DMS153 (cell line): ENCODE measurements at places on chromosomes 5 and 9.

DNA sequence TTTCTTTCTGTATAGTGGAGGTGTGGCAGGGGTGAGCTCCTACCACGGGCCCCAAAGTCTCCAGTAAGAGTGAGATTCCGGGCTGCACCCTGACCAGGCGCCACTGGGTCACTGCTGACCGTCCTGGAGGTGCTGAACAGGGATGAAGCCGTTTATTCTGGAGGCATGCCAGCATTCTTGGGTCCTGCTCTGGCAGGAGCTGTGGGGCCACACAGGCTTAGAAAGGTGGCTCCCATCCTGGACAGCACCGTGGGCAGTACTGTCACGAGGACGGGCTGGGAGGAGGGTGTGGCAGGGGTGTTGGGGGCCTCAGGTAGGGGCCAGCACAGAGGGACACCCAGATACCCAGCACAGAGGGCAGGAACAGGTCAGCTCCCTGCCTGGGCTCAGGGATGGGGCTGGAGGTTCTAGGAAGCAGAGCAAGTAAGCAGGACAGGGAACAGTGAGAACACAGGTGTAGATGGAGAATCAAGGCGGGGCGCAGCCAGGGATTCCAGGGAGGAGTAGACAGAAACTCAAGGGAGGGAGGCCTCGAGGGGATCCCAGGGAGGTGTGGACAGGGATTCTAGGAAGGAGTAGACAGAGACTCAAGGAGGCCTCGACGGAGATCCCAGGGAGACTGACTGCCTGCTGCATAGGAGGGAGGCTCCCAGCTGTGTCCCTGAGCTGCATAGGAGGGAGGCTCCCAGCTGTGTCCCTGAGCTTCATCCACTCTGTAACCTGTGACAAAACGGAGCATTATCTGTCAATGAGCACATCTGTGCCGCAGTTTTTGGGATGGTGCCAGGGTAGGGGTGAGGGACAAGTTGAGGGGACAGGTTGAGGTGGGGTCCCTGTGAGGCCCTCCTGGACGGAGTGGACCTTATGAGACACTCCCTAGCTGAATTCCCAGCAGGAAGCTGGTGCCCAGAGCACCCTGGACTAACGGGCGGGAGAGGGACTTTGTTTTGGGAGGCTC, 1.1 kb upstream of the PLEKHG4B start:
- no peak for DNase-seq

DNA sequence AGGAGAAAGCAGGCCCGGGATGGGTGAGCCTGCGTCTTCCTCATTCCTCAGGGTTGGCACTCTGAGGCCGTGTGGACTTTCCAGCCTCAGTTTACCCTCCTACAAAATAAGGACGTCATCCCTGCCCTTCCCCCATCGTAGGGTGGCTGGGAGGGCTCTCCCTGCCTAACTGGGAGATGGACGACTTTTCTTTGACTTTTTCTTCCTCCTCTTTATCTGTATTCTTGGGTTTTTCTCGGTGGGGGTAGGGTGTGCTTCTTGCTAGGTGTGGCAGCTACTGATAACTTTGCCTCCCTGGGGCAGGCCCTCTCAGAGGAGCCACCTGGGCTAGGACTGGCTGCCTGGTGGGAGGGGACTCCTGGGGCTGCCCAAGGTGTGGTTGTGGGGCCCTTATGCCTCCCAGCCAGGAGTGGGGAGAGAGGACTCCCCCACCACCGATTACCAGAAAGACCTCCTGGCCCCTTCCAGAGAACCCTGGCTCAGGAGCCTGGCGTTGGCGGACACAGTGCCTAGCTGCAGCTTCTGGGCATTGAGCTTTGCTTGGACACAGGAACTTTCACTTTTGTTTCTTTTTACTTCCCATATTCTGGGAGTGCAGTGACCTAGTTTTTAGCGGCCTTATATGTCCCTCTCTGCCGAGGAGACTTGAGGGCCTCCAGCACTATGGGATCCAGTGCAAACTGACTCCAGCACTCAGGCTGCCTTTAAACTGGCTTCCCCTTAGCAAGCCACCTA, 6.1 kb downstream of the GLIPR2 start:
- DNase-seq: no peak

DNA sequence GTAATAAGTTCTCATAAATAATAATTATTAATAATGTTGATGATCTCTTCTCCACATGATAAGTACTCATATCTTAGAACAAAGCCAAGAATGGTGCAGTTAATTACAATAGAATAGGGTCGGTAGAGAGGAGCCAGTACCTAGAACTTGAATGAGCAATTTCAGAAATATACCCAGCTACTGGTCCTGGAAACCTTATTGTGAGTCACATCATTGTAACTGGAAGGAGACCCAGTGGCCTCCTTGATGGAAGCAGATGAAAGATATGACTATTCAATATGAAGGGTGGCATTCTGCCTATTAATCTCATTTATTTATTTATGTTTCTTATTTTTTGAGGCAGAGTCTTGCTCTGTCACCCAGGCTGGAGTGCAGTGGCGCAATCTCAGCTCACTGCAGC, 37.7 kb upstream of the SHOC1 start:
- no peak for DNase-seq

DNA sequence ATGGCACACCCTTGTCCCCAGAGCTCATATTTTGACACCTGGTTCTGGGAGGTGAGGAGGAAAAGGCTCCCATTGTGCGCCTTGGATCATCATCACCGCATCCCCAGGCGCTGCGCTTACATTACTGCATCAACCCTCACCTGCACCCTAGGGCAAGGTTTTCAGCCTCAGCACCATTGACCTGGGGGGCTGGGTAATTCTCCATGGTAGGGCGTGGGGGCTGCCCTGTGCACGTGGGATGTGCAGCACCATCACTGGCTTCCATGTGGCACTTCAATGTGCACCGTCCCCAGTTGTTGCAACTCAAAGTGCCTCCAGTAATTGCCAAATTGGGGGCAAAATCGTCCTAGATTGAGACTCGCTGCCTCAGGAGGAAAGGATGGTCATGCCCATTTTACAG, 83.6 kb downstream of the NTNG2 start:
- DNase-seq: no peak

- DNase-seq: peak; percentile 0
Observed at GRCh38 chr5:154610321-154611154, 132.5 kb upstream of the HAND1 start.

DNA sequence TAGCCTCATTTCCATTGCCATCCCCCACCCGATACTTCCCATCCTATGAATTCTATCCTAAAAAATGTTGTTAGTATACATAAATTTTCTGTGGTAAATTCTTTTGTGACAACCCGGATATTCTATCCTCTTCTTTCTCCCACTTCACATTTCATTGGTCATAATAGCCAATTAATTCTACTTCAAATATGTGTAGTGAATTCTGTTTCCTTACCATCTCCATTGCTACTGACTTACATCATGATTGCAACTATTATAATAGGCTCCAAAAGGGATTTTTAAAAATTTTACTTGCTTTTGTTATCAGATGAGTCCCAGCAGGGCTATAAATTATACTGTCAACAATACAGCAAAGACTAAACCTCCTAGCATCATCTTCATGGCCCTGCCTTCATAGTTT, 1326.8 kb downstream of the PTPRD start:
- DNase-seq: no peak

GRCh38 chr5:90658620-90659019, 100.0 kb downstream of the ADGRV1 start:
- DNase-seq: no peak

DNA sequence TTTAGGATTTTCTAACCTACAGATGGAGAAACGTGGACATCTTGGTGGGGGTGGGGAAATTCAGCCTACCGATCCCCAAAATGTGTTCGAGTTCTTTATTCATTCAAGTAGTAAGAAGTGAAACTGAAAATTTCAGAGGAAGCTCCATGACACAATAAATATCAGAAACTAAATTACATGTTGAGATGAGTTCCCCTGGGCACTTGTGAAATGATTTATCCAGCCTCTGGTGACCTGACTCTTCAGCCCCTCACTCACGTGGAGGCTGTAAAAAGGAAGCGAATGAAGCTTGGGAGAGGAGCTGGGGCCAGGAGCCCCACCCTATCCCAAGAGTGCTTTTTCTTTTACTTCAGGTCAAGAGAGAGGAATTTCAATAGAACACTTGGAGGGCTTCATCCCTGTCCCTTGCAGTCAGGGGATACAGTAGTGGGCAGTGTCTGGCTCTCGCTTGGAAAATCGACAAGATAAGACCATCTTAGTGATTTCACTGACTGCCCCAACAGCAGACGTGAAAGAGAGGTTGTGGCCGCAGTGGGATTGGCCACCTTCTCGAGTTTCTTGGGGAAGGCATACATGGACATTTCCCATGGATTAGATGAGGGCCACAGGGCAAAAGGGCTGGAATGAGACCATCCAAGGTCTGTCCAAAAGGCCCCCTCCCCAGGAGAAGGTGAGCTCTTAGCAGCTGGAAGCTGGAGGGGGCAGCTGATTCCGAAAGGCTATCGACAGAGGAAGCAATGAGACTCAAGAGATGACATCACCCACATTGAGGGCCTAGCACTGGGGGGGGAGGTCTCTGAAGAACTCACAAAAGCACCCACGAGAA, 76.8 kb upstream of the SH3PXD2B start:
- no peak for DNase-seq

- DNase-seq: no peak
Observed at GRCh38 chr9:79185866-79186265, 385.9 kb upstream of the TLE4 start.

DNA sequence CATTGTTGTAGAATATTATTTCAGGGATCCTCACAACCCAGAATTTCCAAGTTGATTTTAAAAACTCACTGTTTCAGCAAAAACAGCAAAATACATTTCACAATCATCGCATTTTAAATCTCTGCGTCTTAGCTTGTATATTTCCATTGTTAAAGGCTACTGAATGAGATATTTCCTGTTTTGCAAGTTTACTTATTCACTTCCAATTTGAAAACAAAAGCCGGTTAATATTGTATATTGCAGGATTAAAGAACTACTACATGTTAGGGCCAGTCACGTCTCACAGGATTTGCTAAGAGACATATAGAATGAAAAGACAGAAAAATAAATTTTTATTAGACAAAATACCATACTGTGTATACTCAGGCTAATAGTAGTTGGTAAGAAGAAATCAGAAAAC, 395.9 kb upstream of the CDH9 start:
- no peak for DNase-seq

GRCh38 chr5:2441495-2442180, 309.8 kb downstream of the IRX2 start:
- no peak for DNase-seq

DNA sequence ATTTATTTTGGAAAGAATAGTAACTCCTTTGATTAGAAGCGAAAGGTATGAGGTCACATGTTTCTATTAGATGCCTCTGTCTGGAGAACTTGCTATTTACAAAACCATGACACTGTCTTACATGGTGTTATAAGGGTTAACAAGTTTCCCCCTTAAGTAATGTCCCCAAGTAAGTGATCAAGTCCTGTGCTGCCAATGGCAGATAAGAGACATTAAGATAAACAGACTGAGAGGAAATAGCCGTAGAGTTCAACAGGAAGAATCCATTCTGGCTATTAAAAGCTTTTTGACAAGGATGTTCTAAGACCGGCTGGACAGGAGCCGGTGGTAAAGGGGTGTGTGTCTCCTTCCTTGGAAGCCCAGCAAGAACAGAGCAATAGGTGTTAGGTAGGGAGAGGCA, 257.5 kb downstream of the GADD45G start:
- no peak for DNase-seq

GRCh38 chr5:151970885-151971284, 46.2 kb upstream of the GLRA1 start:
- no peak for DNase-seq

DNA sequence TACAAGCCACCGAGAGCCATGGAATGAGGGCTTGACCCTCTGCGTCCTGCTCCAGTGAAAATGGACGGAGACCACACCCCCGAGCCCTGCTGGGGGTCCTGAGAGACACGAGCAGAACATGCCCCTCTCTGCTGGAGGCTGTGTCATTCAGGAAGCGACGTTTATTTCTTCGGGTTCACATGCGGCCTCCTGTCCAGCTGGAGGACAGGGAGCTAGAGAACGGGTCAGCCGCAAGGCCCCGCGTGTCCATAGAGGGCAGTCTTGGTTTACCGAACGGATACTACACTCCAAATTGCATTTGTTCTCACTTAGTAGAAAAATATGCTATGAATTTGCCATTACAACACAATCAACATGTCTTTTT, 36.1 kb downstream of the MRPL36 start:
- peak; percentile 7 for DNase-seq

GRCh38 chr9:98883276-98883675, 60.4 kb upstream of the COL15A1 start:
- DNase-seq: no peak

DNA sequence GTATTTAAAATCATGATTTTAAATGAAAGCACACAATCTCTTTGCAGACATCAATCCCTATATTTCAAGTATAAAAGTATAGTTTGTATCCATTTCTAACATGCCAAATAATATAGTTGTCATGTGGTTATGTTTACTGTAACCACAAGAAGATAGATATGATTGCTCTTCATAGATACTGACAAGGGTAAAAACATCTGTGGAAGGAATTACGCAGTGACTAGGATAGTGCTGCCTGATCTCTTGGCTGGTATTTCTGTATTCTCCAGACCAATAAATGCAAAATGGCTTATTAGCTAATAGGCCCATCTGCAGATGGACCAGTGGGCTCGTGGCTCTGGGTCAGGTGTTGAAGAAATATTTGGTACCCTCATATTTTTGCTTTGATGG, 34.9 kb upstream of the FBN2 start:
- DNase-seq: no peak

GRCh38 chr9:89481538-89481915, 16.4 kb downstream of the SEMA4D start:
- DNase-seq: no peak

DNA sequence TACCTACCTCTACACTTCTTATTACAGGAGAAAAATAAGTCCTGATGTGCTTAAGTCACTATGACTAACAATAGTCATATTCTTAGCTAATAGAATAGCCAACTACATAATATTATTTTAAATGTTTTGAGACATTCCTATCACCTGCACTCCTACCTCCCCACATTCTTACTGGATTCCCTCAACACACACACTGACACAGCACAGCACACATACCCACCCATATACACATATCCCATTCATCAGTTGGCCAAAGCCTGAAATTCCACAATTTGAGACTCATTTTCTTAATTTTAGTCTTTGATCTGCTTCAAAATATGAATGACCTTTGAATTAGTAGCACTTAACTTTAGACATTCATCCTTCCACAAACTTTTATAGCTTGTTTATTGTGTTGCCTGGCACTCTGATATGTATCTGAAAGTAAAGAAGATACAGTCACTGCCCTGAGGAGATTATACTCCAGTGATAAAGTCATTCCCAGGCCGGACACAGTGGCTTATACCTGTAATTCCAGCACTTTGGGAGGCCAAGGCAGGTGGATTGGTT, 168.3 kb upstream of the RASA1 start:
- DNase-seq: no peak

- no peak for DNase-seq
Observed at GRCh38 chr5:14407051-14407450, 174.5 kb upstream of the OTULINL start.

GRCh38 chr9:109883623-109884022, 103.6 kb downstream of the PALM2AKAP2 start:
- no peak for DNase-seq

GRCh38 chr5:112348915-112349314, 70.2 kb downstream of the EPB41L4A start:
- DNase-seq: no peak
